Activated T-cell treated with anti-CD3 and anti-CD28 coated beads, Interleukin-2, amount 50 U/mL, for 24 hours (primary cell): ENCODE measurements at places on chromosomes 4 and X.

DNA sequence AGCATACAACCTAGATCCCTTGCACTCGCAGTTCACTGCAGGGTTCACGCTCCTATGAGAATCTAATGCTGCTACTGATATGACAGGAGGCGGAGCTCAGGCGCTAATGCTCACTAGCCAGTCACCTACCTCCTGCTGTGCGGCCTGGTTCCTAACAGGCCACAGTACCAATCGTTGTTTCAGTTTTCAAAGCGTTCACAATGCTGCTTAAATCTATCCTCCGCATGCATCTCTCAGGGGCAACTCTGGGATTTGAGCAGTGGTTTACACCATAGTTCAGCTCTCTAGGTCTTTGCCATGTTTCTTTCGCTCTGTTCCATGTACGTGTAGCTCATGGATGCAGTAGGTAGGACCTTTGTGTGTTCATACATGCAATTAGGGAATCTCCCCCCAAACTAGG, 47.2 kb downstream of the CLOCK start:
- DNase-seq: no peak

DNA sequence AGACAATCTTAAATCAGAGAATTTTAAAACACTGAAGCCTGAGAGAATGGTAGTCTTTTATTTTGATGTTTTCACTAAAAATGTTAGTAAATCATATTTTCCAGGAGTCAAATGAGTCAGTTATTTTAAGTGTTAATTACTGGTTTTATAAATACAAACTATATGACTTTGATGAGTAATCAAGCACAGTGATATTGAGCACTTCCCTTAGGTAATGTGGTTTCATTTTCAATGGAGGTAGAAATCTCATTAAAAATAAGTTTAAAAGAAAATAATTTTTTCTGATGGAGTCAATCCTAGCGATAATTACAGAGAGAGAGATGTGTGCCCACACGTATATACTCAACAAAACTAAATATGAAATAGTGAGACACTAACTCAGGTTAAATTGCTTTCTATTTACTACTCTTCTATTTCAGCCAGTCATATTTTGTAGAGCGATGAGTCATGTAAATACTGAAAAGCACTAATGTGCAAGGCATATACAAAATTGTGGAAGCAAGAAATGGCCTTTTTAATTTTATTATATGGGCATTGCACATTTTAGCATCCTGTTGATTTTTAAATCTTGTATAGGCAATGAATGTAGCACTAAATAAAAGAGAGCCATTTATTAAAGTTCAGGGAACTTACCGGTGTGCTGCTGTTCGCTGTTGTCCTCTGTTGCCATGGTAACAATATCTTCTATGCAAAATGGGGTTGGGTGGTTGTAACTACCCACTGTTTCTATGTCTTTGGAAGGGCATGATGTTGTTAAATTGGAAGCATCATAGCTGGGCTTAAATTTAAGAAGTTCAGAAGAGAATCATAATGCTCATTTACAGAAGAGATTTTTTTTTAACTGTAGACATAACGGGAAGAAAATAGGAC, 513.7 kb downstream of the TLL1 start:
- no peak for DNase-seq

GRCh38 chr4:100593935-100594334, 76.1 kb upstream of the EMCN start:
- DNase-seq: no peak

DNA sequence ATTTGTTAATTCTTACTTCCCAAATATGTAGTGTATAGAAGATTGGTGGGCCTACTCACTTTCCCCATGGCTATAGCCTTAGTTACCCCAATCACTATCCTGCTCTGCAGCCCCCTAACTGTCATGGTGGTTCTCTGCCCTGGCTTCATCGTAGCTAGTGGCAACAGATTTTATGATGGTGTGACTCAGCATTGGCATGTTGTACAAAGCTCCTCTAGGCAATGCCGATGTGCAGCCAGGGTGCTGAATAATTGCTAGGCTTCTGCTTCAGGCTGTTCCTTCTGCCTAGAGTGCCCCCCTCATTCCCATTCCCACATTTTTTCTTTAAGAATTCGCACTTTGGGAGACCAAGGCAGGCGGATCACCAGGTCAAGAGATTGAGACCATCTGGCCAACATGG, 35.2 kb downstream of the AFF2 start:
- no peak for DNase-seq

- no peak for DNase-seq
These were observed 78.8 kb downstream of the CLDN22 start for GRCh38 chr4:183241322-183241640.

DNA sequence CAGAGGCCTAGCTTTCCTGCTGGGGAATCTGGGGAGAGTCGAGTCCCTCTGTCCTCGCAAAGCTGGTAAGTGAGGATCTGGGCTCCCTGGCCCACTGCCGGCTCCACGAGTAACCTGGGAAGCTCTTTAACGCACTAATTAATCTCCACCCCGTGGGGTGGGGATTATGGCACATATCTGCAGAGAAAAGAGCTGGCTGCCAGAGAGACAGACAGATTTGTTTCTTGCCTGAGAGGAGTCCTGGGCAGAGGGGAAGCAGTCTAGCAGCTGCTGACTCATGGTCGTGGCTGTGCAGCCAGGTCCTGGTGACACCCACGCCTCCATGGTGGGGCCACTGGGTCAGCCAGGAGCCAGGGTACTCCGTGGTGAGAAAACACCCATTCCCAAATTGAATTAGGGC, 14.0 kb downstream of the SORCS2 start:
- DNase-seq: no peak

DNA sequence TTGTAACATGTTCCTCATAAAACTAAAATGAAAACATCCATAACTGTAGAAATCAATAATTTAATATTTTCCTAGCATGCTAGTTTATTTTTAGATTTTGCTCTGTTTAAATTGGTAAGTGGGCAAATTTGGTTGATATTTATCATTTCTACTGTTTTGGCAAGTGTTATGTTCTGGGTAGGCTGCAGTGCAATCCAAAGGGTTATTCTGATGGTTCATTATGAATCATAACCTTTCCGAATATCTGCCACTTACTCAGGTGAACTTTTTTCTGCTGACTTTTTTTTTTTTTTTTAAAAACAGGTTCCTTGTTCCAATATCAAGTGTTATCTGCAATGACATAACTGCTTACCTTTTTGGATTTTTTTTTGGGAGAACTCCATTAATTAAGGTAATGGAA, 52.0 kb downstream of the CDS1 start:
- DNase-seq: no peak

- no peak for DNase-seq
These were observed 419.8 kb upstream of the AMOT start for GRCh38 chrX:113260474-113260873.

- DNase-seq: no peak
These were observed 598.4 kb upstream of the GNPDA2 start for GRCh38 chr4:45324455-45325417.

DNA sequence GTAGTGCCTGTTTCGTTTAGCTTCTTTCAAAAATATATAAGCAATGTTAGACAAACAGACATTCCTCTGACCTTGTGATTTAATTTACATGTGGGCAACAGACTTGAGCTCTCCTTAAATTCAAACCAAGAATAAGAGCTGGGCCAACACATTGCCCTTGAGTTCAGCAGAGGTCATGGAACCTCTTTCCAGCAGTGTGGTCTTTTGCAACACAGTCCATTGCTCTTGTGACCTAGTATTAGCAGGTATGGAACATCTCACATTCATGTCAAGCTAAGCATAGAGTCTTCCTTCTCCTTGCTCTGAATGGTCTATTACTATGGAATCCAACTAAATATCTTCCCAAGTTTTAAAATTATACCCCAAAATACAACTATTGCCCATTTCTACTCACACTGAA, 33.7 kb upstream of the MND1 start:
- DNase-seq: no peak

DNA sequence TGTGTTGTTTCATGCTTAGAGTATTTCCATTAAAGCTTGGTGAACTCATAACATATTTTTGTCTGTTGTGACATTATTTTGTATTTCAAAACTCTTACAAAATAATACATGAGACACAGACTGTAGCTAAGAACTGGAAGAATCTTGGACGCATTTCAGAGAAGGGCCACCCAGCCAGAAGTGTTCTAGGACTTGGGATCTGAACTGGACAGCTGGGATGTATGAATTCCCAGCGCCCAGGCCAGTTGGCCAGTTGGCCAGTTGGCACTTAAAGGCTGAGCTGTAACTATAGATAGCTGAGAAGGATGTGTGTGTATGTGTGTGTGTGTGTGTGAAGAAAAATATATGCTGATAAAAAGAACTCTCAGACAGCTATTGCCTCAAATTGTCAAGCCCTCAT, 193.4 kb upstream of the GPR101 start:
- DNase-seq: no peak

- no peak for DNase-seq
These were observed 14.3 kb downstream of the FGFR3 start for GRCh38 chr4:1807332-1807777.

DNA sequence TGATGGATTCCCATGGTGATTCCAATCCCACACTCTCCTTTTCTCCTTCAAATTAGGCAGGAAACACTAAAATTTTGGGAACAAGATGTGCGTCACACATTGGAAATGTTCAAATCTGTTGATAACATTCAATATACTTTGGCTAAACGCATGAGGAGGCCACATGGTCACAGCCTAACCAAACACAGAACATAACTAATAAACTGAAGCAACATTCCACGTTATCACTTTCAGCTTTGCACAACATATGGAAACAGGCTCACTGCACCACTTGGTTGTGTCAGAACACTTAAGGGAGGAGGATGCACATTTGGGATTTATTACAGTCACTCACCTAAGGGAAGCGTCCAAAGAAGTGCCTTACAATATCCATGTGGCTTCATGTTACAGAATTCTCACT, 4.7 kb downstream of the SH3RF1 start:
- DNase-seq: no peak

DNA sequence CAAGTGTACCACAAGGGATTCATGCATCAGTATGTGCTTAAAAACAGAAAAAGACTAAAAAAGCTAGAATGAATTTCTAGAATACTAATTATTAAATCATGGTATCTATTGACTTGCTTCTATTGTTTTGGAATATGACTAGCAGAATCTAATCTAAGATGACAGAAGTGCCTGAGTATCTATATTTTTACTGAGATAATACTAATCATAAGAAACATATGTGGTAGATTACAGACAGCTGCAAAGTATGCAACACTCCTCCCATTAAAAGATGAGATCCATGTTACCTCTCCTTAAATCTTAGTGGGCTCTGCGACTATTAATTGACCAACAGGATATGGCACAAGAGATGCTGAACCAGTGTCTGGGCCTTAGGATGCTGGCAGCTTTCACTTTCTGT, 89.4 kb downstream of the COL25A1 start:
- DNase-seq: no peak

- DNase-seq: no peak
These were observed 57.4 kb upstream of the GRID2 start for GRCh38 chr4:92246384-92246783.

GRCh38 chr4:147963839-147964238, 232.0 kb downstream of the ARHGAP10 start:
- no peak for DNase-seq

DNA sequence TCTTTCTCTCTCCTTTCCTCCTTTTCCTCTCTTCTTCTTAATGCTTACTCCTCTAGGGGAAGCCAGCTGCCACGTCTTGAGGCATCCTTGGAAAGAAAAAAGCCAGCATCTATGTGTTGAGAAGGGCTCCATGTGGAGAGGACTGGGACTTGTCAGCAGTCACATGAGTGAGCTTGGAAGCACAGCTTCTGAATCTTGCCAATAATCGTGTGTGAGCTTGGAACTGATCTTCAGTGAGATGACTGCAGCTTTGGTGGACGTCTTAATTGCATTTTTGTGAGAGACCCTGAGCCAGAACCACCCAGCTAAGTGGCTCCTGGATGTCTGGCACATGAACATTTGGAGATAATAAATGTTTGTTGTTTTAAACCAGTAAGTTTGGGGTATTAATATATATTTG, 371.7 kb downstream of the SLITRK2 start:
- no peak for DNase-seq

DNA sequence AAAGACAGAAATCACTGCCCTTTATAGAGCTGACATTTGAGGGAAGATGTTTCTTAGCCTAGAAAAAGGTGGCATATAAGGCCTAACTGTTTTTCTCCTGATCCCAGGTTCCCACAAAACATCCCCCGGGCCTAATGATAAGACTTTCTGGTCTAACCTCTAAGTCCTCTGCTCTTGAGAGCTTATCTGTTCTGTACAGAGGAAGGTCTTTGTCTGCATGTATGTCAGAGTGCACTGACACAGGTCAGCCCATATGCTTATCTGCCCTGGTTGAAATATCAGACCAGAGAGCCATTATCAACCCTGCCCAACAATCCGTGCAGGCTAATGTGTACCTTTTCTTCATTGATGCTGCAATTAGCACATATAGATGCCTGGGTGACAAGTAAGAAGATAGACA, 76.2 kb downstream of the ARHGEF9 start:
- no peak for DNase-seq

- DNase-seq: peak; percentile 69
These were observed 743 bp downstream of the ANTXR2 start for GRCh38 chr4:80072228-80072743.

DNA sequence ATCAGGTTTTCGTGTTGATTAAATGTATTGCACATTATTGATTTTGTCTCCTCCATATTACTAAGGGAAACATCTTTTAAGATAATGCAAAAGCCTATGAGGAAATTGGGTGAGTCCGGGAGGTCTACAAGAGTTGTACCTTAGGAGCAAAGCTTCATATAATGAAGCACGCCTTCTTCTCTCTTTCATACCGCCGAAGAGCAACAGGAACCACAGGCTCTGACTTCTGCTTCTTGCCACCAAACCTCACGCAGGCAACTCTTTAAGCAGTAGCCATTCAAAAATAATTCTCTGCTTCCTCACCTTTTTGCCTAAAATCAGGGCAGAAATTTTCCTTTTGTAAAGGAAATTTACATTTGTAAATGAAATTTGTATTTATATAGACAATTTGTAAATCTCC, 139.6 kb downstream of the SPRY1 start:
- no peak for DNase-seq

GRCh38 chrX:54093159-54093558, 48.9 kb upstream of the PHF8 start:
- DNase-seq: no peak

DNA sequence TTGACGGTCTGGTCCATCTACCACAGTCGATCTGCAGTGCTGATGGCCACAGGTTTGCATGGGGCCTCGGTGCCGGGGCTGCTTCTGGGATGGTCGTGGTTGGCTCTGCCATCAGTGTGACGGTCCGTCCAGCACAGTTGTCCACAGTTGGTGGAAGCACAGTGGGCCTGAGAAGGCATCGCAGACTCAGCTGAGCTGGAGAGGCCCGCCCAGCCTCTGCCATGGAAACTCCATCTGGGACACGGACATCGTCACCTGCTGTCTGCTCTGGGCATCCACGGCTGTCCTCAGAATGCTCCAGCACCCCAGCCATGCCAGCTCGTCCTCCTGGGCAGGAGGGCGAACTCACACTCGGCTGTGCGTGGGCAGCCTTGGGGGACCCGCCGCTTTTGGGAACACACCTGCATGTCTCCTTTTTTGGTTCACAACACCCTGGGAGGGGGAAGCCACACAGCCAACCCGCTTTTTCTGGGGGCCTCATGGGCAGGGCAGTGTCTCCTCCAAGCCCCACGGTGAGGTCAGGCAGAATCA, 33.0 kb downstream of the ABLIM2 start:
- DNase-seq: no peak
